ENCODE measurements at places on chromosomes 5 and 9. TPM values are rescaled to one million over a fixed set of nuclear protein-coding genes. Genes with fewer than 3 reads are reported as not detected.

- H3K36me3 ChIP-seq = peaks cover 6% of the 10 kb centered on the region
- H3K27ac ChIP-seq = no peak overlapping the region
- no peaks in the 10 kb centered on the region for H3K4me1 ChIP-seq
- DNase-seq = no peak
- no peaks in the 10 kb centered on the region for H3K27me3 ChIP-seq
- H3K4me3 ChIP-seq = no peak overlapping the region
These were observed 256.7 kb downstream of the CDH12 start for GRCh38 chr5:22596404-22596970.

DNA sequence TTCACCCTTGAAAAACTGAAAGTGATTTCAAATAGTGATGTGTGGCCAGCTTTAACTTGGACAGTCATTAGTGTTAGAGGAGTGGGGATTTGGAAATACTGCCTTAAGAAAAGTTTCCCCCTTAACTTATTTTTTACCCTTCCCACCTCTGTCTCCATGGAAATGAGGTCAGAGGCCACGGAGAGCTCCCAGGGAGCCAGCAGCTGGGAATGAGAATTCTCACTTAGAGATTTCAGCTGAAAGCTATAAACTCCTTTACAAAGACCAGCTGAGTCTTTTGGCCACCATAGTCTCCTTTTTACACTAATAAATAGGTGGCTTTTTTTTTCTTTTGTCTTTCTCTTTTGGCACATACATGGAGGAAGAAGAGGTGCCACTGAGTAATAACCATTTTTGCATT is 45.7 kb upstream of the PIK3R1 start:
- H3K4me1 ChIP-seq = peaks cover 6% of the 10 kb centered on the region
- no peak overlapping the region for H3K27ac ChIP-seq
- DNase-seq = no peak
- H3K36me3 ChIP-seq = no peaks in the 10 kb centered on the region
- H3K4me3 ChIP-seq = no peak overlapping the region

DNA sequence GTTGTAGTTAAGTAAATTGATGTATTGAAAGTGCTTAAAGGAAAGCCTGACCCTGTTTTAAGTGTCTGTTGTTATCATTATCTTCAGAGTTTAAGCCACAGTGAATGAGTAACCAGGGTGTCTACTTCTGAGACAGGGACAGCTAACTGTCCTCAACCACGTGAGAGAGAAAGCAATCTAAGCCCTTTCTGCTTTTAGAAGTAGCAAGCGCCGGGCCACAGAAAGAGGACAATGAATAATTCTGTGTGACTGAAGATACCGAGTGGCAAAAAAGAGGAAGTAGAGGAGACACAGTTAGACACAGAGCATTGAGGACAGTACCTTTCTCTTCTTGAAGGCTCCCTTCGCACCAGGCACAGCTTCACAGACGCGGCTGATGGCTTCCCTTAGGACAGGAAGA is 86.3 kb downstream of the S1PR3 start:
- no peaks in the 10 kb centered on the region for H3K36me3 ChIP-seq
- H3K27ac ChIP-seq = no peak overlapping the region
- no peak overlapping the region for H3K4me3 ChIP-seq

GRCh38 chr5:75234251-75234650 is 2.4 kb downstream of the ANKRD31 start:
- no peaks in the 10 kb centered on the region for H3K36me3 ChIP-seq
- no peaks in the 10 kb centered on the region for H3K4me1 ChIP-seq
- H3K27me3 ChIP-seq = peaks cover 4% of the 10 kb centered on the region
- H3K4me3 ChIP-seq = no peak overlapping the region
- H3K27ac ChIP-seq = no peak overlapping the region
- no peak for DNase-seq

DNA sequence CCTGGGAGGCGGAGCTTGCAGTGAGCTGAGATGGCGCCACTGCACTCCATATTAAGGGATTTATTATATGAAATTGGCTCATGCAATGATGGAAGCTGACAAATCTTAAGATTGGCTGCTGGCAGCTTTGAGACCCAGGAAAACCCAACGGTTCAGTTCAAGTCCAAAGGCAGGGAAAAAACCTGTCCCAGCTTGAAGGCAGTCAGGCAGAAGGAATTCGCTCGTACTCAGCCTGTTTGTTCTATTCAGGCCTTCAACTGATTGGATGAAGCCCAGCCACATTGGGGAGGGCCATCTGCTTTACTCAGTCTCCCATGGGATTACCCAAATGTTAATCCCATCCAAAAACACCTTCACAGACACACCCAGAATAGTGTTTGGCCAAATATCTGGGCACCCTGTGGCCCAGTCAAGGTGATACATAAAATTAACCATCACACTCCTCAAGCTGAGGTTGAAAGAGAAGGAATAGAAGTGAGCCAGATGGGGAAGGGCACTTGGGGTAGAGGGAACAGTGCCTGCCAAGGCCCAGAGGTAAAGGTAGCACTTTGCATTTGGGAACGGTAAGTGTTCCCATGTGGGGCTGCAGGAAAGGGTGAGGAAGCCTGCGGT is 8.5 kb upstream of the ORM1 start:
- H3K4me3 ChIP-seq = no peak overlapping the region
- peaks cover 4% of the 10 kb centered on the region for H3K27me3 ChIP-seq
- H3K4me1 ChIP-seq = no peaks in the 10 kb centered on the region
- H3K36me3 ChIP-seq = no peaks in the 10 kb centered on the region

DNA sequence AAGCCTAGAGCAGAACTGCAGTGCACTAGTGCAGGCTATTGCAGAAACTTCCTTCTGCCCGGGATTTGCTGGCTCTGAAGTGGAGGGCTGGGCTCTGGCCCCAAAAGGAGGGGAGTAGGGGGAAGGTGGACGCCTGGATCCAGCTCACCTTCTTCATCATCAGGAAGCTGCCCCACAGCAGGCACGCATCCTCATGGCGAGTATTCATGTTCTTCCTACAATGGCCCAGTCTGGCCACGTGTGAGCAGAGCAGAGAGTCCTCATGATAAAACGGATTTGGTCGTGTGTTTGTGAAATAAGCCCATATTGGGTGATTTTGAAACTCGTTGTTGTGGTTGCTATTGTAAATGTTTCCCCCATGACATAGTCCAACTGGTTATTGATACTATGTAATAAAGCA is 8.2 kb upstream of the GLIPR2 start:
- no peaks in the 10 kb centered on the region for H3K36me3 ChIP-seq
- H3K4me3 ChIP-seq = no peak overlapping the region
- peak overlapping the region; percentile 5 for H3K27ac ChIP-seq
- H3K4me1 ChIP-seq = peaks cover 18% of the 10 kb centered on the region
- DNase-seq = no peak
- H3K27me3 ChIP-seq = no peaks in the 10 kb centered on the region

- H3K36me3 ChIP-seq = no peaks in the 10 kb centered on the region
- no peaks in the 10 kb centered on the region for H3K27me3 ChIP-seq
- H3K27ac ChIP-seq = no peak overlapping the region
- H3K4me3 ChIP-seq = no peak overlapping the region
- no peak for DNase-seq
- H3K4me1 ChIP-seq = no peaks in the 10 kb centered on the region
These were observed 54.7 kb upstream of the TSLP start for GRCh38 chr5:111016801-111017200.

DNA sequence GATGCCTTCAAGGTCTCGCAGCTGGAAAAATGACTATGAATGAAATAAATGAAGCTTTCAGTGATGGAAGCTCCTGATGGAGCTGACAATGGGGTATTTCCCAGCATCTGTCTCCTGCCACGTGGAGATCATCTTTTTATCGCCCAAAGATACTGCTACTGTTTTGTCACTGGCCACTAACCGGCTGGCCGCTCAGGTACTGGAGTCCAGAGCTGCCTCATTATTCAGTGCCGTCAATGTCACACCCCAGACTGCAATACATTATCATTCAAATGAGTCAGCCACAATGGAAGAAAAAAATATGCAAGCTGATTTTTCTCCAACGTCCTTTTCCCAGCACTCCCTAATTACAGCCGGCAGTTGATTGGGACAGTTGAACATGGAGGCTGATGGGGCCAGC is 280.4 kb downstream of the ZSWIM6 start:
- DNase-seq = no peak
- H3K27me3 ChIP-seq = peaks cover 16% of the 10 kb centered on the region
- H3K4me3 ChIP-seq = no peak overlapping the region
- H3K36me3 ChIP-seq = no peaks in the 10 kb centered on the region
- H3K27ac ChIP-seq = no peak overlapping the region

DNA sequence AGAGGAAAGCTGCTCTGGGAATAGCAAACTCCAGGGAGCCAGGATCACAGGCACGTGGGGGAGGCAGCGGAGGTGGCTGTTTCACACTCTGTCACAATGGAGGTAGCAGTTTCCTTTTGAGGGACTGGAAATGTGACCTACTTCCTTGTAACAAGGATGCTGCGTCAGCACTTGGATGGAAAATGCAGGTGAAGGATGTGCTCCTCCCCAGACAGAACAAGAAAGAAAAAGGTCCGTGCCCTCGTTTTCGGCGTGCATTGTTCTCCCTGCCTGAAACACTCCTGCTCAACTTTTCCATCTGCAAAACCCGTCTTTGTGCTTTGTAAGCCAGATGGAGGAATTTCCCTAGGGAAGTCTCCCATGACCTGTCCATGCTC is 55.1 kb upstream of the SH3PXD2B start:
- no peak overlapping the region for H3K4me3 ChIP-seq
- no peak overlapping the region for H3K27ac ChIP-seq
- DNase-seq = no peak
- peaks cover 26% of the 10 kb centered on the region for H3K27me3 ChIP-seq
- no peaks in the 10 kb centered on the region for H3K4me1 ChIP-seq

DNA sequence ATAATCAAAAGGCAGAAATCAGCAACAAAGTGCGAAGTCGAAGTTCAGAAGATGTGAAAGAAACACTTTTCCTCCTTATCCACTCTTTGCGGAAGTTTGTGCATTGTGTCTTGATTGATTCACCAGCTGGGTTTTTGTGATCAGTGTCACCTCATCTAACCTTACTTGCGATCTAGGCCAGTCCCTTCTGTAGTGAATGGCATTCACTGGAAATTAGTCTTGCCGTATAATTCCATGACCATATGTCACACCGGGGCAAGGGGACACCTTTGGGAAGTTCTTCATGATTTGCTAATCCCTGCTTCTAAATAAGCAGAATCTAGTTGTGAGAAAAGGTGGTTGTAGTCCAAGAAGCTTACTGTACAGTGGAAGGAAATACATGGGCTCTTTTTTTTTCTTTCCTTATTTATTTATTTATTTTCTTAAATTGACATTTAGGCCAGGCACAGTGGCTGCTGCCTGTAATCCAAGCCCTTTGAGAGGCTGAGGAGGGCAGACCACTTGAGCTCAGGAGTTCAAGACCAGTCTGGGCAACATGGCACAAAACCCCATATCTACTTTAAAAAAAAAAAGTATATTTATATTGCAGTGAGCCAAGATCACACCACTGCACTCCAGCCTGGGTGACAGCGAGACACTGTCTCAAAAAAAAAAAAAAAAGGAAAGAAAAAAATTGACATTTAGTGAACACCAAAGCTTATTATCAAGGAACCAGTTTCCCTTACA is 7.8 kb downstream of the RAI14 start:
- DNase-seq = no peak
- H3K27ac ChIP-seq = no peak overlapping the region
- H3K27me3 ChIP-seq = peaks cover 9% of the 10 kb centered on the region
- no peaks in the 10 kb centered on the region for H3K36me3 ChIP-seq

The MTREX gene
- 72.9 TPM for total RNA-seq

The LHX3 gene
- 0.12 TPM for total RNA-seq

All from natural killer cell treated with Interleukin-12 subunit alpha and Interleukin-12 subunit beta and Interleukin-15 and Interleukin-18, amount 100 ng/mL, for 72 hours (primary cell).